ENCODE measurements at places on chromosomes 7 and 10. TPM values are rescaled to one million over a fixed set of nuclear protein-coding genes. Genes with fewer than 3 reads are reported as not detected.

- DNase-seq, result peak; percentile 26
Measured at GRCh38 chr7:127901895-127902703, 129.1 kb downstream of the LRRC4 start.

GRCh38 chr10:114311496-114312209, 72.6 kb downstream of the VWA2 start:
- no peak for DNase-seq

GRCh38 chr10:91051829-91052228, 130.9 kb upstream of the ANKRD1 start:
- DNase-seq, result peak; percentile 78

Gene HOXA3
- total RNA-seq, result 10.7 TPM

GRCh38 chr7:30627026-30627425, 32.3 kb downstream of the GARS1 start:
- no peak for DNase-seq

- DNase-seq, result no peak
Measured at GRCh38 chr10:48750019-48750418, 65.3 kb downstream of the WDFY4 start.

DNA sequence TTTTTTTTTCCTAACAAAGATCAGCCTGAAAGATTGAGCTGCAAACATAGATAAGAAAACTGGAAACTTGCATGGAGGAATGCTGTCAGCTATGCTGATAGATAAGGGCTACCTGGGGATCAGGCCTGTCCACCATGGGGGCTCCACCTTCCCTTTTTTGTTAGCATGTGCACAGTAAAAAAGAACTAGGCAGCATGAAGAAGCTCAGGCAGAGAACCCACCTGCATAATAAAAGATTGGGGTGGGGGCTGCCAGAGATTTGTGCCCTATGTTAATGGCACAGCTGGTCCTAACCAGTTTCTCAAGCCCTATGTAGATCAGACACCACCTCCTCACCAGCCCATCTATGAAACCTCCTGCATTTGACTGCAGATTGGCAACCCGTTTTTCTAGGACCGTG, 45.4 kb upstream of the CACNB2 start:
- no peak for DNase-seq

Measured in lung (tissue), 17 donors.